ENCODE measurements at places on chromosomes 16 and 17. TPM values are rescaled to one million over a fixed set of nuclear protein-coding genes. Genes with fewer than 3 reads are reported as not detected.

PDF gene
- 22.0 TPM for total RNA-seq

TBC1D28 gene
- total RNA-seq: not detected

TSNAXIP1 gene
- 2.1 TPM for total RNA-seq

HOXB13 gene
- 0.08 TPM for total RNA-seq

CA7 gene
- total RNA-seq: not detected

QPRT gene
- 143 TPM for total RNA-seq

NT5M gene
- total RNA-seq: 1.6 TPM

EPOP gene
- 2.7 TPM for total RNA-seq

KLHL10 gene
- not detected for total RNA-seq

PIK3R5 gene
- 3.3 TPM for total RNA-seq

ARHGDIG gene
- total RNA-seq: 0.70 TPM

ECI1 gene
- 171 TPM for total RNA-seq

C17orf113 gene
- total RNA-seq: 0.20 TPM

KIF18B gene
- total RNA-seq: 0.25 TPM

HNF1B gene
- 8.4 TPM for total RNA-seq

PRSS22 gene
- total RNA-seq: 0.70 TPM

GAS2L2 gene
- total RNA-seq: not detected

HEATR9 gene
- not detected for total RNA-seq
